Heart left ventricle (tissue), 16 donors: ENCODE measurements at places on chromosomes 12 and 14.
A peak's percentile ranks its signal among the peaks of the same experiment; 100 is the strongest.

GRCh38 chr14:32013083-32013482 lies 64.0 kb upstream of the ARHGAP5 start:
- DNase-seq: no peak

DNA sequence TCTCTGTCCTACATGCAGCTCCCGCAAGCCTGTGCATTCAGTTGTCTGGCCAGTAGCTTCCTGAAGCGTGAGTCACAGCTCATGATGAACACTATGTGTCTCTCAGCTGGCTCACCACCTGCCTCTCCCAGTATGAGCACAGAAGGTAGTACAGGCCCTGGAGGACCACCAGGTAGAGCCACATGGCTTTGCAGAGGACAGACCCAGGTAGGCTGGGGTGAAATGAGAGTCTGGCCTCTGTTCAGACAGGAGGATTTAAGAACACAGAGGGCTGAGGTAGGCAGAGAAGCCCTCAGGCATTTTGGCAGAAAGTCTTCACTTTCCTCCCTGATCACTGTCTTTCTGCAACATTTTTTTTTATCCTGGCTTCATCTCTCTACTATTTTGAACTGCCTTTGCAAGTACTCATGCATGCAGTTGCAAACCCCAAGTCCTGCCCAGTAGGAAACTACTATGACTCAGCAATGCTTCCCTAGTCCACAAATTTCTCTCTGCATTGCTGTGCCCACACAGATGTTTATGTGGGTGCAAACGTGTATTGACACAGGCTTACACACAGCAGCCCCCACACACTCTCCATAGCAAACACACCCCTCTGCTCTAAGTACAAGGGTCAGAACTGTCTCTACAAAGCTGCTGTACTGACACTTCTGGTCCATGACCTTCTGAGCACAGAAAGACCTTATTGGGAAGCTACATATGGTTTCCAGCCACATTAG lies 7.2 kb upstream of the SDR9C7 start:
- no peak for DNase-seq

GRCh38 chr12:52246720-52247621 lies 13.9 kb downstream of the KRT7 start:
- DNase-seq: no peak

DNA sequence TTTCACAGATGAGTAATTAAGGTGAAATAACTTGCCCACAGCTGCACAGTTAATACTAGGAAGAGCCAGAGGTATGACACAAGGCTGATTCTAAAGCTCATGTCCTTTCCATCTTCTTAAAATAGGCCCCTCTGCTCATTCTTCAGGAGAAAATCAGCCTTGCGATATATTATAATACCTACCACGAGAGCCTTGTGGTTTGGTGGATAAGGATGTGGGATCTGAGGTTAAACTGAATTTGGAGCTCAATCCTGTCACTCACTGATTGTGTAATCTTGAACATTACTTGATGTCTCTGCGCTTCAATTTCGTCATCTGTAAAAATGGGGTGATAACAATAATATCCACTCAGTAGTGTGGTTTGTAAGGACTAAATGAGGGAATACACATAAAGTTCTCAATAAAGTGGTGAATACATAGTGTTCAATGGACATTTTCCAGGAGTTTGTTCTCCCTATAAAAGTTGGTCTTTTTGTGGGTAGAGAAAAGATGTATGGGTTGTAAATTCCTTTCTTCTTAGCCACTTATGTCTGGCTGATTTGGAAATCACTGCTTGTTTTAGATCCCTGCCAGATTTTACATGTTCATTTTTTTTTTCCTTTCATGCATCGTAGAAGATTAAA lies 25.1 kb upstream of the ATP2B1 start:
- DNase-seq: no peak

GRCh38 chr12:74984631-74985030 lies 225.0 kb downstream of the KCNC2 start:
- DNase-seq: no peak

- DNase-seq: no peak
Observed at GRCh38 chr12:10926269-10926668, 2.8 kb upstream of the PRH2 start.

DNA sequence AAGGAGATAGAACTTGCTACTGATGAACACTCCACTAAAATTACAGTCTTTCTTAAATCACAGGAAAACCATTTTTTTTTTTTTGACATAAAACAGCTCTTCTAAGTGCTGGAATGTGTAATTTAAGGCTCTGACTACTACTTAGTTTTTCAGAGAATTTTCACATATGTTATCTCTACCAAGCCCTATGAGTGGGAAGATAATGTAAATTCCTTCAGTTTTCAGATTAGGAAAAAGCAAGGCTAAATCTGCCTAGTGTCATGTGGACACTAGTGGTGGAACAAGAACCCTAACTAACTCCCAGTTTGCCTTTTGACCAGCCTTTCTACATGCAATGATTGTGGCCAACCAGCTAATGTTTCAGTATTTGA lies 37.3 kb upstream of the CSRP2 start:
- DNase-seq: no peak

DNA sequence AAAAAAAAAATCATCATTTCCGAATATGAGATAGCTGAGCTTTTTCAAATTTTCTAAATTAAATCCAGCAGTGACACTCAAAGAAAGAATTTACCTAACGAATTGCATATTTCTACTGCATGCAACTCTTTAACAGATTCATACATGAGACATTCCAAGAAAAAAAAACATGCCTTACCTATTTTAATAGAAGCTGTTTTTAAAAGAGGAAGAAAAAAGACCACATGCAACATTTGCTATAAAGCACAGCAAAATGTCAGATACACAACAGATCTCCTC lies 18.5 kb downstream of the CORO1C start:
- DNase-seq: no peak

GRCh38 chr14:89702073-89702875 lies 252.3 kb downstream of the EFCAB11 start:
- DNase-seq: peak; percentile 77

GRCh38 chr14:55450987-55451386 lies 10.6 kb upstream of the TBPL2 start:
- no peak for DNase-seq

DNA sequence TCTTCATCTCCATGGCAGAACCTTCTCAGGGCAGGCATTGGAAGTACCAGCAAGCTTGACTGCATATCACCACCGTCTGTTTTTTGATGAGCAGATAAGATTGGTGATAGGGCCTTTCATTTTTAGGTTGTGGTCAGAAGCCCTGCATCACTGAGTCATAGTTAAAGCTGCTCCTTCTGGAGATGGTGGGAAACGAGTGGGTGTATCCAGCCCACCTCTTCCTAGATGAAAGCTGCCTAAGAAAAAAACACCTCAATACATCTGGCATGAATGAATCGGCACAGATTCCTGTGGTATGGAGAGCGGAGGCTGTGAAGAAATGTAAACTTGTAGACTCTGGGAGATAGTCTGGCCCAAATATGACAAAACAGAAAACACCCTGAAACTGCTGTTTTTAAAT lies 248.7 kb upstream of the EGLN3 start:
- DNase-seq: no peak

DNA sequence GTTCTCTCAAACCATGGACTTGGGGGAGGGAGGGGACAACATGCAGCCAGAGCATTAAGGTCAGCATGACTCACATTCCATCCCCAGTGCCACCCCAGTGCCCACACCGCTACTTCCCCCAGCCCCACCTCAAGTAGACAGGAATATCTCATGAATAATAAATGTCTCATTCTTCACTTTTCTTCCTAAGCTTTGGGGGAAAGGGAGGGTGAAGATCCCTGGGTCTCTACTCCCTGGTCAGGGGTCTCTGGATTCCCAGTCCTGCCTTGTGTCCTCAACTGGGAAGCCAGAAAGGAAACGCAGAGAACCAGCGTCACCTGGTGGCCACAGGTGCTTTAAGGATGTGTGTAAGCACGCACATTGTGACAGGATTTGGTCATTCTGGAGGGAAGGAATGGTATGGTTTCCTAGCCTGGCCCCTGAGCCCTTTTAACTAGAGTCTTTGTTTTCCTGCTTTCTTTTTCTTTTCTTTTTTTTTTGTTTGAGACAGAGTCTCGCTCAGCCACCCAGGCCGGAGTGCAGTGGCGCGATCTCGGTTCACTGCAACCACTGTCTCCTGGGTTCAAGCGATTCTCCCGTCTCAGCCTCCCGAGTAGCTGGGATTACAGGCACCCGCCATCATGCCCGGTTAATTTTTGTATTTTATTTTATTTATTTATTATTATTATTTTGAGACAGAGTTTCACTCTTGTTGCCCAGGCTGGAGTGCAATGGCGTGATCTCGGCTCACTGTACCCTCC lies 3.4 kb downstream of the GPR84 start:
- peak; percentile 79 for DNase-seq

GRCh38 chr12:116661341-116661740 lies 76.5 kb downstream of the SPRING1 start:
- no peak for DNase-seq

- DNase-seq: no peak
Observed at GRCh38 chr12:84270470-84271140, 642.0 kb downstream of the SLC6A15 start.

GRCh38 chr14:37985826-37986470 lies 221.8 kb upstream of the SSTR1 start:
- DNase-seq: peak; percentile 24

GRCh38 chr12:44889162-44889561 lies 13.0 kb upstream of the NELL2 start:
- no peak for DNase-seq

DNA sequence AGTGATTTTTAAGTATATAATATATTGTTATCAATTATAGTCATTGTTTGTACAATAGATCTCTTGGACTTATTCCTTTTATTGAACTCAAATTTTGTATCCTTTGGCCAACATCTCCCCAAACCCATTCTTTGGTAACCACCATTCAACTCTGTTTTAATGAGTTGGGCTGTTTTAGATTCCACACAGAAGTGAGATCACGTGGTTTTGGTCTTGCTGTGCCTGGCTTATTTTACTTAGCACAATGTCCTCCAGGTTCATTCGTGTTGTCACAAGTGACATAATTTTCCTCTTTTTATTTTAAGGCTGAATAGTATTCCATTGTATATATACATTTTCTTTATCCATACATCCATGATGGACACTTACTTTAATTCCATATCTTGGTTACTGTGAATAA lies 40.2 kb upstream of the LTA4H start:
- DNase-seq: no peak

- DNase-seq: peak; percentile 30
Observed at GRCh38 chr14:89351516-89352404, 65.3 kb downstream of the FOXN3 start.

DNA sequence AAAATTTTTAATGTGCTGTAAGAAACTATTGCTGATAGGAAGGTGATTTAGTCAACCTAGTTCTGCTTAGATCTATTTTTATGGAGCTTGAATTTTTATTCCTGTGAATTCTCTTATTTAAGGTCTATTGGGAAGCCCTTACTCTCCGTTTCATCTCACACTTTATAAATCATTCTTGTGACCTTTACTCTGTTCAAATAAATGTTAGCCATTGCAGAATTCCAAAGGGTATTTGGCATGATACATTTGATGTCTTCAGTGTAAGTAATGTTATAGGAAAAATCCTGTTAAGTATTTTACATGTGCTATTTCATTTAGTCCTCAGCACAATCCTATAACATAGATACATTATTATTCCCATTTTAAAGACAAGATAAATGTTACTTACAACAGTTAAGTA lies 12.5 kb downstream of the PTPRQ start:
- DNase-seq: no peak

DNA sequence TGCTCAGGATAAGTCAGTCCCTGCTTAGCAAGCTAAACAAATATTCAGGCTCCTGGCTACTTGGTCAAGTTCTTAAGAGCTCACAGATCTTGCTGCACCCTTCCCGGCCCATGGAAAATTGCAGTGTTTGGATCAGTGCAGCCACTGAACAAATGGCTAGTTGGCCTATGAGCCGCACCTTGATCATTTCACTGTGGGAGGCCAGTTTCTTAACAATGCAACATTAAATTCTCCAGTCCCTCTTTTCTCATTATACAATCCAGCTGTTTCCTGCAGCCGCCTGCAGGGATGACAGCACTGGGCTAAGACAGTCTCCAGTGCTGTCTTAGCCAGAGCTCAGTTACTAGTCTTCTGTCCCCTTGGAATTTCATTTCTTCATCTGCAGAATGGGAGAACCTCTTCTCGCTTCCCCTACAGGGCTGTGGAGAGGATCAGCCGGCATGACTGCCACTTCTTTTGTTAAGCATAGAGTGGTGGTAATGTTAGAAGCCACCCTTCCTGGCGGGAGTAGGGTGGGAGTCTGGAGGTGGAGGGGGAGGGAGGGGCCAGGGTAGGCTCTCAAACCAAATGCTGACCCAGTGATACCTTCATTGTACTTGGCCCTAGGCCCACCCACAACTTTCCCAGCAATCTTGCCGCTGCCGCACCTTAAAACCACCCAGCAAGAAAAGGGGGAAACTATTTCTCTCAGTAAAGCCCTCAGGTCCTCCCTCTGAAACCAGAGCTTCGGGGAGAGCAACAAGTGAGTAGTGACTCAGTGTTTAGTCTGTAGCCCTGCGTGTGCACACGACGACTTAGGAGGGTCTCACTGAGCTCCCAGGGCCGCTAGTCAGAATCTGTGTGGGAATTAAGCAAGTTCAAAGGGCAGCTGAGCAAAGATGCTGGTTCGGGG lies 145.7 kb downstream of the NUAK1 start:
- no peak for DNase-seq

- DNase-seq: no peak
Observed at GRCh38 chr14:72525087-72525915, 368.6 kb downstream of the DPF3 start.

GRCh38 chr14:34137001-34137745 lies 186.3 kb upstream of the EGLN3 start:
- no peak for DNase-seq

GRCh38 chr14:50928002-50928635 lies 16.2 kb downstream of the PYGL start:
- no peak for DNase-seq

DNA sequence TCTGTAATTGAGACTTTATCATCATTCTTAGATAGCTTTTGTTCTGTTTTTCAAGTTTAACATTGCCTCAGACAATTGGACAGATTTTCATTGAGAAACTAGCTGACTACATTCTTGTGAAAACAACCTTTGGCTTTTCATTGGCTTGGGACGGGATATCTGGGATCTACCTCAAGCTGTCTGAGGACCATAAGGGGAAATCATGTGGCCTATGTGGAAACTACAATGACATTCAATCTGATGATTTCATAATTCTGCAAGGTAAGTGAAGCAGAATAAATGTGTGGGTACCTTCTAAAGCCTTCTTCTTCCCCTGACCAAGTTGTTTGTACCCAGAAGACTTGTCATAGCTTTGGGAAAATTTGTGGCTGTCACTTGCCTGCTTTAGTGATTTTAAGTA lies 133.5 kb downstream of the OTOGL start:
- DNase-seq: no peak

DNA sequence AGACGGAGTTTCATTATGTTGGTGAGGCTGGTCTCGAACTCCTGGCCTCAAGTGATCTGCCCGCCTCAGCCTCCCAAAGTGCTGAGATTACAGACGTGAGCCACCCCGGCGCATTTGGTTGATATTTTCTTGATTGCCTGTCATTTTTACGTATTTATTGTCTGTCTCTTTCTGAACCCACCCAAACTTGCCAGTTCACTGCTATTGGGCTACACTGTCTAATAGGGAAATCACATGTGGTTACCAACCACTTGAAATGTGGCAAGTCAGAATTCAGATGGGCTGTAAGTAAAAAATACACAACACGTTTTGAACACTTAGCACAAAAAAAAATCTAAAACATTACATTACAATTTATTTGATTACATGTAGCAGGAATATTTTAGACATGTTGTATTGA lies 2.1 kb downstream of the WSB2 start:
- no peak for DNase-seq
